ENCODE measurements at places on chromosomes 2 and 18.

DNA sequence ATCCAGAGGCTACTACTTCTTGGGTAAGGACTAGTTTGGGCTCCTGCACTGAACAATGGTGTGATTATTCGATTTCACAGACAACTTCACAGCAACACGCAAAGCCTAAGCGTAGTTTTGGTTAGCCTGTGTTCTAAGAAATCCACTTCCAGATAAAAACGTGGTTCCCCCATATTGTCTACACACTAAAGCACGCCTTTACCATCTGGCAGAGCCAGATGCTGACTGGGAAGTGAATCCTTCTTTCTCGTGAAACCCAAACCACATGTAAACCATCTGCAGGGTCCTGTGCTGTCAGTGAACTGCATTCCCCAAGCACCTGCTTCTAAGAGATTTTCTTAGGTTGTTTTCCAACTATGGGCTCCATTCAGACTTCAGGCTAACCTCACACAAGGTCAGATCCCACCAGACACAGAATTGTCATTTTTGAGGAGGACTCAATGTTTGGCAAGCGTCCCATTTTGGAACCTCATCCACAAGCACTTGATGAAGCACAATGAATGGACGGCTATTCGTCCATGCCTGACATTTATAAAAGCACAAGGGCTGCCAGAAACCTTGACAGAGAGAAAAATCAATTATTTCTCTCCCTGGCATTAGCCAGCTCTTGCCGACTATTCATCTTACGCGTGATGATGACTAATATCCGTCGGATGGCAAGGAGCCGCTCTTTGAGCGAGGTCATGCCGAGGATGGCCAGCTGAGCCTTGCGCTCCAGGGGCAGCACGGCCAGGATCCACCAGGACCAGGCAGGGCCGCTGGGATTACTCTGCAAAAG, 38.4 kb downstream of the LONRF2 start:
- no peak for DNase-seq

DNA sequence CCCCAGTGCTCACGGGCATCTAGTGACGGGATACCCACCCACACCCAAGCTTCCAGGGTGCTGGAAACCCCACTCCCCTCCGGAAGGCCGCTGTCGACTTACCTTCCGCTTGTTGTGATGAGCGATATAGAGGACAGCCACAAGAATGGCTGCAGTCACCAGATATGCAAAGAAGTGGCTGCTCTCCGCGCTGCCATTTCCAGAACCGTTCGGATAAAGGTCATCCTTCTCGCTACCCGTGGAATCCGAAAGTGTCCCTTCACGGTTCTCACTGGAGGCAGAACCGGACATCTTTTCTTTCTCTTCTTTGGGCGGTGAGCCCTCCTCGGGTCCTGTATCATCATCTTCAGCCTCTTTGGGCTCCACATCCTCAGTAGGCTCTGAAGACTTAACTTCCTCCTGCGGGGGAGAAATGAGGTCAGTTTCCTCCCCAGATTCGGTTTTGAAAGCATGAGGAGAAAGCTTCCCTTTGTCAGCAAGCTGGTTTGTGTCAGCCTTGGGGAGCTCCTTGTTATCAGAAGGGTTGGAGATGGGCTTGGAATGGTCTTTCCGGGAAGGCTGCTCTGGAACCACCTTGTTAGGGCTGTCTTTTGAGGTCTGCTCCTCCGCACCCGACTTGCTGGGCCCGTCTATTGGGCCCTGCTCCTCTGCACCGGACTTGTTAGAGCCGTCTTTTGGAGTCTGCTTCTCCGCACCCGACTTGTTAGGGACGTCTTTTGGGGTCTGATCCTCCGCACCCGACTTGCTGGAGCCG, 1.2 kb downstream of the TGOLN2 start:
- no peak for DNase-seq

- no peak for DNase-seq
Measured at GRCh38 chr2:231469583-231469950, 5.3 kb upstream of the NCL start.

GRCh38 chr2:5618271-5618670, 73.9 kb upstream of the SOX11 start:
- DNase-seq: no peak

- DNase-seq: no peak
Measured at GRCh38 chr2:20267529-20267928, 42.6 kb upstream of the SDC1 start.

- DNase-seq: no peak
Measured at GRCh38 chr18:63253014-63253413, 66.6 kb downstream of the BCL2 start.
